Activated CD4-positive, alpha-beta memory T cell treated with anti-CD3 and anti-CD28 coated beads for 36 hours (primary cell): ENCODE measurements at places on chromosomes 11 and 22.

DNA sequence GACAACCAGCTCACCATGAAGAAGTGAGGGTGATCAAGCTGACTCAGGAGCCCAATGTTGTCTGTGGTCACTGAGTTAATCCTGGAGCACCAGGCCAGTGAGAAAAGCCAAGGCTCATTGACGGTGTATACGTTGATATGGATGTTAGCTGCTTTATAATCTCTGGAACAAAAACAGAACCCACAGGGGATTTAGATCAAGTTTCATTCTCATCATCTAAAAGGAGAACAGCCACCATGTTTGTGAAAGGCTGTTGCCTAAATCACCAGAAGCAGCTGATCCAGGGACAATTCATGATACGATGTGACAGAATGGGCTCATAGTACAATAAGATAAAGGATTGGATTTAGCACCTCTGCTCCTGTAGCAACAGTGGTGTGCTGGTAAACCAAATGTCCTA is 68.5 kb downstream of the GDPD4 start:
- no peak for DNase-seq

GRCh38 chr11:65524014-65524740 is 706 bp upstream of the SCYL1 start:
- no peak for DNase-seq

- no peak for DNase-seq
Measured at GRCh38 chr22:37553725-37554124, 6.6 kb upstream of the CDC42EP1 start.

DNA sequence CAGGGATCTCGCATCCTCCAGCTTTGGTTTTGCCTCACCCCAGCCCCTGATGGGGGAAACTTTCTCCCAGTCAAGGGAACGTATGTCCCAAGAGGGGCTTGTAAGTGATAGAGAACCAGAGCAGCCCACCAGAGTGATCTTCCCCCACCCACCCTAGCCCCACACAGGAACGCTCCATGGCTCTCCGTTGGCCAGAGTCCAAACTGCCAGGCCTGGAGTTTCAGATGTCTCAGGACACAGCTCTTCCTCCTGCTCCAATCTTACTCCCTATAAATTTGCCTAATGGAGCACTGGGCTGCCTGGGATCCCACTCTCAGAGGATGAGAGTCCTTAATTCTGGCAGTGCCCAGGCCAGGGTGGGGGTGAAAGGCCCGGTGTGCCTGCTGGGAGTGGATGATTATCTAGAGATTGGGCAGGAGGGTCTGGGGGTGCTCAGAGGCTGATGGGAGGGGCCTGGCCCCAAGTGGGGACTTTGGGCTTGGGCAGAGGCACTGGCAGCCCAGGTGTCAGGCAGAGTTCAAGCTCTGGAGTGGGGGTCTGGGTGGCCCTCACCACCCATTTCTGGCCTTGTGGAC is 79.9 kb downstream of the WNT7B start:
- DNase-seq: no peak

DNA sequence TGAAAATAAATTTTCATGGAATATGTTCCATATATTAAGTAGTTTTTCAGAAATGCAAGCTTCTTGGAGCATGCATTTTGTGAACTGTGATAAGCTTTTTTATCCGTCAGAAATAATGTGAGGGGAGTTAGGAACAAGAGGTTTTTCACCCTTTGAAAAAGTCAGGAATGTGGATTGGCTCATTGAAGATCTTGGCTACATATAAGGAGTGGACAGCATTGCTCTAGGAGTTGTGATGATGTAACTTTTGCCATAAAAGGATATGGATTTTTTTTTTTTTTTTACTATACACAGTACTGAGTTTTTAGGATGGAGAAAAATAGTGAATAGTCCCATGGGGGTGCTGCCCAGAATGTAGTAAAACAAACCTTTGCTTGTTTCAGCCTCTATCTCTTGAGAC is 180.2 kb downstream of the NAV2 start:
- DNase-seq: no peak

DNA sequence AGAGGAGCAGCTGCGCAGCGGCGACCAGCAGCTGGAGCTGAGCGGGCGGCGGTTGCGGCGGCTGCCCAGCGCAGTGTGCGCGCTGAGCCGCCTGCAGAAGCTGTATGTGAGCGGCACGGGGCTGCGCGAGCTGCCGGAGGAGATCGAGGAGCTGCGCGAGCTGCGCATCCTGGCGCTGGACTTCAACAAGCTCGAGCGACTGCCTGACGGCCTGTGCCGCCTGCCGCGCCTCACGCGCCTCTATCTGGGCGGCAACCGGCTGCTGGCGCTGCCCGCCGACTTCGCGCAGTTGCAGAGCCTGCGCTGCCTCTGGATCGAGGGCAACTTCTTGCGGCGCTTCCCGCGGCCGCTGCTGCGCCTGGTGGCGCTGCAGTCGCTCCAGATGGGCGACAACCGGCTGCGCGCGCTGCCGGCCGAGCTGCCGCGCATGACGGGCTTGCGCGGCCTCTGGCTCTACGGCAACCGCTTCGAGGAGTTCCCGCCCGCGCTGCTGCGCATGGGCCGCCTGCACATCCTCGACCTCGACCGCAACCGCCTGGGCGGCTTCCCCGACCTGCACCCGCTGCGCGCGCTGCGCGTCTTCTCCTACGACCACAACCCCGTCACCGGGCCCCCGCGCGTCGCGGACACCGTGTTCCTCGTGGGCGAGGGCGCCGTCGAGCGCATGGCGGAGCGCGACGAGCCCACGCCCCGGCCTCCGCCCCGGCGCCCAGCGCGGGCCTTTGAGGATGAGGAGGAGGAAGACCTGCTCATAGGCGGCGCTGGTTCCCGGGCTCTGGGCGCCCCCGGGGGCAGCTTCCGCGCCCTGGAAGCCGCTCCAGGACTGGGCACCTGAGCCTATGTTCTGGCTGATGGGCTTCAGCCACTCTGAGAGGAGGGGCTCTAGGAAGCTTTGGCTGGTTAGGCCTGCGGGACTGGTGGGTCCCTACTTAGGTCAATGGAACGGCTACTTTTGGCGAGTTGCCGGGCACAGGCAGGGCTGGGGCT is 787 bp downstream of the LRRC10B start:
- DNase-seq: peak; percentile 84

DNA sequence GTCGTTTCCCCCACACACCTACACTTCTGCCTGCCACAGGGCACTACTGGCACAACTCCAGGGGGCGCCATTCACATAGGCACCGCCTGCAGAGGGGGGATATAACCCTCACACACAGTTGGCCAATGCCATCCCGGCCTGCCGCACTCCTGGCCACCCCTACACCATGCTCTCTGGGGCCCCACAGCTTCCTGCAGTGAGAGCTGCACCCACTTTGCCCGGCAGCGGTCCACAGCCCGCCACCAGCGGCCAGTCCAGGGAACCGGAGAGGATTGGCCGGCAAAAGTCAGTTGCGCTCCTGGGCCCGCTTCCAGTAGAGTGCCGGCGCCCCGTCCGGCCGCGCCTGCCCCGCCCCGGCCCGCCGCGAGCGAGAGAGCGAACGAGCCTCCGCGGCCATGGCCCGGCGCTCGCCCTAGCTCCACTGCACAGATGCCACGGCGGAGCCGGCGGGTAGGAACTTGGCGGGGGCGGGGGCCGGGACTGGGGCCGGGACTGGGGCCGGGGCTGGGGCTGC is 25.6 kb upstream of the SUSD2 start:
- peak; percentile 64 for DNase-seq

- peak; percentile 77 for DNase-seq
Measured at GRCh38 chr11:44575288-44575672, 9.8 kb downstream of the CD82 start.

DNA sequence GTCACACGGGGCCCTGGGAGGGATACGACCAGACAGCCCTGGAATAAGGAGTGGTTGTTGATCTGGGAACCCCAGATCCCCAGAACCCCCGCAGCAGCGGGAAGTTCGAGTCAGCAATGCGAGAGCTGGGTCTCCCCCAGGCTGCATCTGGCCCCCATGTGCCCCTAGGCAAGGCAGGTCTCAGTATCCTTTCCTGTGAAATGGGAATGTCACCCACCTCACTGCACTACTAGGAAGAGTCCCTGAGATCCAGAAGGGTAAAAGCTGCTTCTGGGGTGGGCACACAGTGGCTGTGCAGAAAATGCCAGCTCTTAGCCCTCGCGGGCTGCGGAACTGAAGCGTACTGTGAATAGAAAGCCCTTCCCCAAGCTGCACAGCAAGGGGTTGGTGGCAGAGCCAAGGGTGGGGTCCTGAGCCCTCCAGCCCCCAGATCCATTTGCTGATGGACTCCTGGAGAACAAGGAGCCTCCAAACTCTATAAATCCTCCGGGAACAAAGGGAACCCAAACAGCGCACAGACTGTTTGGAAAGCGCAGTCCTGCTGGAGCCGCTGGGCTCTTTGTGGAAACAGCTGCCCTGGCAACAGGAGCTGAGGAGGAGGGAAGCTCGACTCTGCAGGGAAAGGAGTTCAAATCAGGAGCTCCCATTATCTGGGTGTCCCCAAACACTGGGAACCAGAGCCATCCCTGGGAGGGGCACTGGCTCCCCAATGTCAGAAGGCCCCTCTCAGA is 68.2 kb upstream of the SHISAL1 start:
- no peak for DNase-seq

GRCh38 chr11:120125024-120125423 is 12.9 kb downstream of the TRIM29 start:
- no peak for DNase-seq

- no peak for DNase-seq
Measured at GRCh38 chr11:8826901-8827560, 84.0 kb upstream of the AKIP1 start.

- DNase-seq: no peak
Measured at GRCh38 chr11:99015634-99016454, 4.9 kb upstream of the CNTN5 start.

- DNase-seq: no peak
Measured at GRCh38 chr11:83725269-83725560, 439.0 kb upstream of the CCDC90B start.

DNA sequence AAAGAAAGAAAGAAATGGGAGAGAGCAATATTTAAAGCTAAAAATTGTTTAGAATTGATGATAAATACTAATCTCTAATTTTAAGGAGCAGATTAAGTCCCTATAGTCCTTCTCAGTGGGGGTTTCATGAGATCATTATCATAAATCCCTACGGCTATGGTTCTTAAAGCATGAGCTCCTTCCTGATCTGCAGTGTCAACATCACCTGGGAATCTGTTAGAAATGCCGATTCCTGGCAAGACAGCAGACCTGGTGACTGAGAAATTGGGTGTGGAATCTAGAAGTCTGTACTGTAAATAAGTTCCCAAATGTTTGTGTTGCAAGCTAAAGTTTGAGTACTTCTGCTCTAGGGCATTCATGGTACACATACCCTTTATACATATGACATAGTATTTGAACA is 12.6 kb downstream of the HIKESHI start:
- DNase-seq: no peak

- DNase-seq: no peak
Measured at GRCh38 chr22:37021041-37021440, 1.5 kb downstream of the MPST start.

GRCh38 chr11:16611401-16611921 is 127.0 kb upstream of the C11orf58 start:
- no peak for DNase-seq

GRCh38 chr11:83115551-83115950 is 41.4 kb upstream of the PCF11 start:
- no peak for DNase-seq

- no peak for DNase-seq
Measured at GRCh38 chr22:31349960-31350359, 3.8 kb upstream of the PATZ1 start.

- DNase-seq: no peak
Measured at GRCh38 chr11:128515826-128516778, 71.3 kb downstream of the ETS1 start.

- no peak for DNase-seq
Measured at GRCh38 chr11:96299155-96299888, 43.7 kb downstream of the MAML2 start.

- DNase-seq: no peak
Measured at GRCh38 chr22:26957897-26958296, 300.5 kb downstream of the MIAT start.

- no peak for DNase-seq
Measured at GRCh38 chr11:64018310-64018709, 17.4 kb upstream of the FLRT1 start.

DNA sequence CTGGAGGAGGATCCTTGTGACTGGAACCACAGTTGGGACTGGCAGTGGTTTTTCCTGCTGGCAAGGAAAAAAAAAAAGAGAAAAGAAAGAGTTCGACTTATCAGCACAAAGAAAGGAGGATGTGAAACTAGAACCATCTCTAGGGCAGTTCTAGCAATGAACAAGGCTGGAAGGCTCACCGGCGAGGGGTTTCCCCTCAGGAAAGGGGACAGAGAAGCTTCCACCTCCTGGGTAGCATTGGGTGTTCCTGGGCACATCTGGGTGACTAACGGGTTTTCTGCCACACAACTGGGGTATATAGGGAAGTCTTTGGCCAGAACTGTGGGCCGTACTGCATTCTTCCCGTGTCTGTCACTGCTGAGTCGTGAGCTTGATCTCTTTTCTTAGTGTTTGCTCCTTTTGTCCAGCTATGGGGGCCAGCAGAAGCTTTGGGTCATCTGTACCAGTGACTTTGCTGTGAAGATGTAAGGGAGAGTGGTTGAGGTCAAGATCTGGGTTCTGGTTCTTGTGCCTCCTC is 109.4 kb upstream of the OR4B1 start:
- peak; percentile 81 for DNase-seq

GRCh38 chr11:7435176-7435575 is 50.1 kb upstream of the OLFML1 start:
- DNase-seq: no peak

DNA sequence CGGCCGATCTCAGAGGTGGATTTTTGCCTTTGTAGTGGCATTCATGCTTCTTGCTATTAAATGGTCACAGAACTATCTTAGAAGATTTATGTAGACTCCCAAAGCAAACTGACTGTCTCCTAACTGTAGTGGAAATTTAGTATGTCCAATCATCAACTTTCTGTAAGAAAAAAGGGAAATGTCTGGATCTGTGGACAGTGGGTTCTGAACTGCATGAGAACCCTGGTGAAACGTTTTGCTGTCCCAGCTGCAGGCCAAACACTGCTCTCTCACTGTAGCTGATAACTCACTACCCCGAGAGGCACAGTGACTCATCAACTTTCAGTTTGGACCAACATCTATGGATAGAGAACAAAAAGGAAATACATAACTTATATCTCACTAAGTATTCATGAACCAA is 387.1 kb downstream of the SOX6 start:
- DNase-seq: no peak

- DNase-seq: no peak
Measured at GRCh38 chr11:15776366-15776765, 580.0 kb downstream of the SOX6 start.

- DNase-seq: no peak
Measured at GRCh38 chr11:2211113-2211971, 39.7 kb upstream of the TH start.

DNA sequence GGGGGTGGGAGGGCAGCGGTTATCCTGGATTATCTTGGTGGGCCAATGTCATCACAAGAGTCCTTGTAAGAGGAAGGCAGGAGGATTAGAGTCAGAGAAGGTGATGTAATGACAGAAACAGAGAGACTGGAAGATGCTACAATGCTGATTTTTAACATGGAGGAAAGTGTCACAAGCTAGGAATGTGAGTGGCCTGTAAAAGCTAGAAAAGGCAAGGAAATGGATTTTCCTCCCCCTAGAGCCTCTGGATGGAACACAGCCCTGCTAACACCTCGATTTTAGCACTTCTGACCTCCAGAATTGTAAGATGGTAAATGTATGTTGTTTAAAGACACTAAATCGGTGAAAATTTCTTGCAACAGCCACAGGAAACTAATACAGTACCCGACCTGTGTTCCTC is 109.3 kb downstream of the MN1 start:
- DNase-seq: no peak

GRCh38 chr11:18253233-18253632 is 4.8 kb upstream of the SAA2 start:
- no peak for DNase-seq
